ENCODE measurements at places on chromosomes 1 and 21.

DNA sequence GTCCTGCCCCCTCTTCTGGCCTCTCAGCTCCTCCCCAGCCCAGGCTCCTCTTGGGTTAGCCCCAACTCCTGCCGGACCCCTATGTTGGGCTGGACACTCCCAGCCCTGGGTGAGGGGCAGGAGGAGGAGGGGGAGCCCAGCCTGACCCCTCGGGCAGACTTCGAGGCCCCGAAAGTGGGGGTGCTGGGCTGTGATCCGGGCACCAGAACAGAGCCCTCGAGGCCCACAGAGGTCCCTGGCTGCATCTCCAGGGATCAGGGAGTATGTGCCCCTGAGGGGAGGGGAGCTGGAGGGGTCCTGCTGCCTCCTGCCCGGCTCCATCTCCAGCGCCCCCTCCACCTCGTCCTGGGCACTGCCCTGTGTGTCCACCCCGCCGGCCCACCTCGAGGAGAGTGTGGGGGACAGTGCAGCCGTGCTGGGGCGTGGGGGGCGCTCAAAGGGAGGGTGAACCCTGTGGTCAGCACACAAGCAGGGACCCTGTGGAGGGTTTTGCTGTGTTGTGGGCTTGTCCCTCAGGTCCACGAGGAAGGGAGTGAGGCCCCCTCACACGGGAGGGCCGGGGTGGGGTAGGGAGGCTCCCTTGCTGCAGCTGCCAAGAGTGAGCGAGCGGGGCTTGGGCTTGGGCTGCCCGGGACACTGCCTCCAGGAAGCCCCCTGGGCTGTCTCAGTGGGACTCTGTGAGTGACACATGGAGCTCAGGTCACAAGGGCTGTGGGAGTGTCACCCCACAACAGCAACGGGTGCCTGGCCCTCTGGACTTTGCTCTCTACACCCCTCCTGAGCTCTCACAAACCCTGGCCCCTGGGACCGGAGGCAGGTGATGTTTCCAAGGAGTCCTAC is 54.4 kb downstream of the COL18A1 start:
- DNase-seq = no peak

DNA sequence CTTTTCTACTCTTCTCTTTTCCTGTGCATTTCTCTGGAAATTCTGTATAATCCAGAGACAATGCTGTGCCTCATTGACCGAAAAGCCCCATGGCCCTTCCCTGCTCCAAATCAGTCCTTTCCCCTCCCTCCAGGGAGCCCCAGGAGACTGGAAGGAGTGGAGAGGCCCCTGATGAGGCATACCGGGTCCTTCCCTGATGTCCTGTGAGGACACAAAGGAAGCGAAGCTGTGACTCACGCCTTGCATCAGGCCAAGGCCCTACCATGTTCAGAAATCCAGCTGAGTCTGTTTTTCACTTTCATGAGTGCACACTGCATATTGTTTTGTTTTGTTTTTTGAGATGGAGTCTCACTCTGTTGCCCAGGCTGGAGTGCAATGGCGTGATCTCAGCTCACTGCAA is 38.7 kb upstream of the BECN2 start:
- no peak for DNase-seq

GRCh38 chr1:204177133-204177532 is 11.0 kb upstream of the REN start:
- DNase-seq = no peak

GRCh38 chr1:226519135-226519534 is 29.4 kb upstream of the STUM start:
- DNase-seq = no peak

GRCh38 chr1:69711190-69711930 is 143.6 kb downstream of the LRRC7 start:
- DNase-seq = no peak

- DNase-seq = no peak
Observed at GRCh38 chr1:208935517-208936187, 647.9 kb upstream of the CAMK1G start.
